ENCODE measurements at places on chromosomes 7 and 10.

DNA sequence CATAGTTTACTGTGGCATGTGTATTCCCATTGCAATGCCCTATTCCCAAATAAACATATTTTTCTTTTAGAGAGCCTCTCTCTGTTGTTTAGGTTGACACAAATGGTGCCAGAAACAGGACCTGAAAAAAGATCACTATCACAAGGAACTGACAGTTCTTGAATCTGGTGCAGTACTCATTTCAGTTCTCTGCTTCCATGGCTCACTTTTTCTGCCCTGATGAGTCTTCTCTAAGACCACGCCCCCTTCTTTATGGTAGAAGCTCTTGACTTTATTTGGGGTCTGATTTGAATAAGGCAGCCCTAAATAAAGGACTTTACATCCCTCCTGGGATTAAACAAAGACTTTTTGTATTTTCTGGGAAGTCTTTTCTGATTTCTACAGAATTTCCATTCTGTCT lies 3.5 kb upstream of the CCDC126 start:
- no peak for DNase-seq

DNA sequence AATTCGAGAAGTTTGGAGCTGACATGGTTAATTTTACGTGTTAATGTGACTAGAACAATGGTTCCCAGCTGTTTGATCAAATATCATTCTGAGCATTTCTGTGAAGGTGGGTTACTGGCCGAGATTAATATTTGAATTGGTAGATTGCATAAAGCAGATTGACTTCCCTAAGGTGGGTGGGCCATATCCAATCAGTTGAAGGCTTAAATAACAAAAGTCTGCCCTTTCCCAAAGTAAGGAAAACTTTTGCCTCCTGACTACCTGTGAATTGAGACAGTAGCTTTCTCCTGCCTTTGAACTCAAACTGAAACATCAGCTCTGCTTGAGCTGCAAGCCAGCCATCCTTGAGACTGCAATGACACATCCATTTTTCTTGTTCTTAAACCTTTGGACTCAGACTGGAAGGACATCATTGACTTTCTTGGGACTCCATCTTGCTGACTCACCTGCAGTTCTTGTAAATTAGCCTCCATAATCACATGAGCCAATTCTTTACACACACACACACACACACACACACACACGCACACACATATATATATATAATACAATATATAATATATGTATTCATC lies 63.1 kb upstream of the LRRTM3 start:
- DNase-seq: no peak

- DNase-seq: peak; percentile 32
These were observed 1.2 kb upstream of the TFR2 start for GRCh38 chr7:100642534-100642907.

GRCh38 chr7:34247468-34247867 lies 342.1 kb downstream of the BMPER start:
- no peak for DNase-seq

DNA sequence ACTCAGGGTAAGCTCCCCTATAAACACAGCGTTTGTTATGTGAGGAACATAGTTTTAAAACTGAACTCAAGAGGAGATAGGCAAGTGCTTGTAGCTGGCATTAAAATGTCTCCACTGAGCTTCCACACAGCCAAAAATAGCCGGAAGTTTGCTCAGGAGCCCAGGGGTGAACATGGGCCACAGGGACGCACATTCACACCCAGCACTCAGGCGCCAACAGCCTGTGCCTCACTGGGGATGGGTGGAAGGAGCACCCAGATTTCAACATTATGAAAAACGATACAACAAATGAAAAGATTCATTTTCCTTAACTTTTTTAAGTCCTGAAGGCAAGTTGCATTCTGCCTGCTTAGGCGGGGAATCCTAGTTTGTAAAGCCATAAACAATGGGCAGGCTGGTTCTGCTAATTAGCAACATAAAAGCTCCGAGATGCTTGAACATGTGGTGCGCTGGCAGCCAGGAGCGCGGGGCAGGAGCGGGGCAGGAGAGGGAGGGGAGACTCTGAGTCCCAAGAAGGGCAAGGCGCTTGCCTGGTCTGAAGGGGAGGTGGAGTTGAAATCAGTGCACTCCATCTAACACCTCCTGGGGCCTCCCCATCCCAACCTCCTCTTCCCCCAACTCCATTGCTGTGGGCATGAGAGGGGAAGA lies 235.9 kb downstream of the COBL start:
- no peak for DNase-seq

DNA sequence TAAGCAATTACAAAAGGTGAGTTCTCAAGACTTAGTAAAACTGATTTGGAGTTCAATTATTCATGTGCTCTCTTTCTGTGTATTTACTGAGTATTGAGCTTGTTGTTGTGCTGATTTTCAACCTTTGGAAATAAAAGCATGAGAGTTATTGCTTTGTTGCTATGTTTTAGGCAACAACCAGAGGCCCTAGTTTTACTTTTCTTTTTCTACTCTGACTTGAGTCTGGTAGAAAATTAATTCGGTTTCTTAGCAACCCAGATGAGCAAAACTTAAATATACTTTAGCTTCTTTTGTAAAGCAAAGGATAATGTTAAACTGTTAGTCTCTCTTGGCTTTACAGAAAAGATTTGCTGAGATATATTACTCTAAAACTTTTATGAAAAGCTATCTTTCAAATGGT lies 66.4 kb upstream of the SCIN start:
- no peak for DNase-seq

DNA sequence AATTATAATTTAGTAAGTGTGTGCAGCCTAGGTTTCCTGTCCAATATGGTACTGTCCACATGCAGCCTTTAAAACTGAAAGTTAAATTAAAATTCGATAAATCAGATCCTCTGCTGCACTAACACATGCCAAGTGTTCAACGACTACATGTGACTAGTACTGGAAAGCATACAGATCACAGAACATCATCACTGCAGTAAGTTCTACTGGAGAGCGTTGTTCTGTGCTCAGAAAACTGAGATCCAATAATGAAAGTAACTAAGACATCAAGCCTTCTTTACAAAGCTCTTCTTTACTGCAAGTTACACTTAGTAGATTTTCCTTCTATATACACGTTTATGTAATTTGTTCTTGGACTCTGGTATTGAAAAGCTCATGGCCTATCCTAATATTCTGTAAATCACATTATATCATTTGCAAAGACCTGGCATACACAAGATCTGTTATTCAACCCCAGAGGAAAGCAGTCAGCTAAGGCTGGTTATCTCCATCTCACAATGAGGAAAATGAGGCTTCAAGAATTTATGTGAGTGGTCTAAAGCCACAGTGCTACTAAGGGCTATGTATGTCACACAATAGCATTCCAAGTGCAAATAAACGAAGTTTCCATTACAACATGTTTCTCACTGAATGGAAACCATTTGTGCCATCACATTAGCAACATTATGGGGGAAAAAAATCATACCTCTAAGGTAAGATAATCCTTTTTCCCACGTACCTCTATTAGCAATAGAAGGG lies 77.6 kb downstream of the VPS41 start:
- DNase-seq: no peak
